Amniotic epithelial cell (primary cell): ENCODE measurements at places on chromosomes 13 and 19.

GRCh38 chr19:34985249-34986022 is 14.7 kb upstream of the GRAMD1A start:
- DNase-seq: no peak

DNA sequence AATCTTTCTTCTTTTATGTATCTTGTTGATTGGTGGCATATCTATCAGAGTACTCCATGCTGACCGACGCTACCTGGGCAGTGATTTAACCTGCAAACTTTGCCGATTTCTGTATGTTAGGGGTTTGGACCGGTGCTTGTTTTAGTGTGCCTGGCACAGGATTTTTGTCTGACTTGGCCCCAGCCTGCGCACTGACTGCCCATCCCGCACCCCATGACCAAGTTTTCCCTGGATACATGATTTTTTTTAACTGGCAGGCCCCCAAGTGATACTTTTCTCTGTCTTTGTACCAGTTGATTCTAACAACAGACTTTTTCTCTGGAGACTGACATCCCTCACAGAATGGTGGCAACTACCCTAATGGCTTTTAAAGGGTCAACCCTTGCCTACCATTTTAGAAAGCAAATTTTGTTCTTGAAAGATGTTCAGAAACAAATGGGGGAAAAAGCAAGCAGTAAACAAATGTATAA is 69.0 kb upstream of the C1QTNF9B start:
- no peak for DNase-seq

GRCh38 chr13:75961911-75962310 is 325.8 kb downstream of the LMO7 start:
- DNase-seq: no peak

- DNase-seq: no peak
Measured at GRCh38 chr19:17522988-17523872, 11.8 kb downstream of the PGLS start.

GRCh38 chr19:4183967-4184717 is 1.7 kb downstream of the ANKRD24 start:
- DNase-seq: no peak

GRCh38 chr19:45660636-45661035 is 7.4 kb upstream of the GIPR start:
- DNase-seq: no peak

- DNase-seq: no peak
Measured at GRCh38 chr19:30406220-30407067, 34.3 kb downstream of the ZNF536 start.

DNA sequence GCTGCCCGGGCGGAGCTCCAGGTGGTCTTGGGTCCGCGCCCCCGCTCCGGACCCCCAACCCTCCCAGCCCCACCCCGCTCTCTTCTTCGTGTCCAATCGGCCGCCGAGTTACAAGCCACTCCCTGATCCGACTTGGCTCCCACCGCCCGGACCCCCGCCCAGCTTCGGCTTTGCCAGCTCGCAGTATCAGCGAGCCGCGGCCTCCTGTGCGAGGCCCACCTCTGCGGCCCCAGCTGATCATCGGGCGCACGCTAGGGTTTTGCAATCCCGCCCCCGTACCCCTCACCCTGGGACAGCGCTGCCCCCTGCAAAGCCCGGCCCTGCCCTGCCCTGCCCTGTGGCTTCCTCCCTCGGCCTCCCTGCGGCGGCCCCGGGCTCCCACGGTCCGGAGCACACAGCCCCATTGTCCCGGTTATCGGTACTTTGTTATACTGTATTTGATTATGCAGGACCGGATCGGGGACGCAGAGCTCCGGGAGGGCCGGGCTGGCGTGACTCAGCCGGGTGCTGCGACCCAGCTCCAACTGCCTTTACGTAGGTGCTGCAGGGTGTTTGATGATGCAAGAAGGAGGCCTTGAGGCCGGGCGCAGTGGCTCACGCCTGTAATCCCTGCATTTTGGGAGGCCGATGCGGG is 598 bp upstream of the LPAR2 start:
- peak; percentile 76 for DNase-seq

GRCh38 chr13:30685987-30686386 is 49.4 kb upstream of the ALOX5AP start:
- DNase-seq: no peak

- DNase-seq: no peak
Measured at GRCh38 chr19:40811478-40812341, 12.7 kb downstream of the EGLN2 start.

- DNase-seq: no peak
Measured at GRCh38 chr19:11611730-11612129, 14.4 kb downstream of the ZNF627 start.

GRCh38 chr13:29676535-29676934 is 81.0 kb upstream of the SLC7A1 start:
- DNase-seq: peak; percentile 24

DNA sequence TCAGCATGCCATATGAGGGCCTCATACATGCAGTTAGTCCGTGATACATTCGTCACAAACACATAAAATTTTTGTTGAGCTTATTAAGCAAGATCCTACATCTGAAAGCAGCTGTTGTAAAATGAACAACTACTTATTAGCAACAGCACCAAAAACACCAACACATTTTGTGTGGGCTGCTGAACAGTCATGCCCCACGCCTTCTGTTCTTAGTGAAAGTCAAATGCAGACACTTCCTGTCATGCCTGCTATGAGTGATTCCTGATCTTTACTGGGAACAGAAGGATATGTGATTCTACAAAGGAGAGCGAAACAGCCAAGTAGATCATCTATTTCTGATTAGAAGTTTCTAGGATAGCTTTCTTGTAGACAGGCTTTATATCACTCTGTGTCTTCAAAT is 4.2 kb upstream of the B3GLCT start:
- no peak for DNase-seq

- DNase-seq: no peak
Measured at GRCh38 chr19:34222386-34222785, 32.0 kb upstream of the GARRE1 start.

DNA sequence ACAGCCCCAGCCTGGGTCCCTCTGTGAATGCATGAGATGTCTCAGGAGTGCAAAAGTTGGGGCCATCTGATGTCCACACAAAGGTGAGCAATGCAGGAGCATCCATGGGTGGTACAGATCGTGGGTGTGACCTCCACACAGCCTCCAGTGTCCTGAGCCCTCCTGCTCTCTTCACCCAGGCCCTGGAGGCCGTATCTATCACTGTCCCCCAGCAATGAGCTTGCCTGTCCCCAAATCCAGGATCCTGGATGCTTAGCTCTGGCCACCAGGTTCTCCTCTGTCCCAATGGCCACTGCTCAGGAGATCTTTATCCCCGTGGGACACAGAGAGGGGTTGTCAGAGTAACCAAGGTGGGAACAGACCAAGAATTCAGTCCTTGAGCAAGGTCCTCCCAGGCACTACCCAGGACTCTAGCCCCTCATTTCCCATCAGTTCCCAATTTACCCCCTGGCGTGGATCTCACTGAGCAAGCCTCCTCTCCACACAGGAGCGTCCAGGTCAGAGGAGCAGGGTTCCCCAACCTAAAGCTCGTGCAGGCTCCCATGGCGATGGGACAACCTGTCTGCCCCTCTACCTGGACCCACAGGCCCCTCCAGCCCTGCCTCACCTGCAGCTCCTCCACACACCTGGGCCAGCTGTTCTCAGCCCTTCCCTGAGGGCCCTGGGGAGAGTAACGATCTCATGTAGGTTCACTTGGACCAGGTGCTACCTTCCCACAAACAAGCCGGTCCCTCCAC is 11.3 kb downstream of the CEACAM21 start:
- DNase-seq: no peak

DNA sequence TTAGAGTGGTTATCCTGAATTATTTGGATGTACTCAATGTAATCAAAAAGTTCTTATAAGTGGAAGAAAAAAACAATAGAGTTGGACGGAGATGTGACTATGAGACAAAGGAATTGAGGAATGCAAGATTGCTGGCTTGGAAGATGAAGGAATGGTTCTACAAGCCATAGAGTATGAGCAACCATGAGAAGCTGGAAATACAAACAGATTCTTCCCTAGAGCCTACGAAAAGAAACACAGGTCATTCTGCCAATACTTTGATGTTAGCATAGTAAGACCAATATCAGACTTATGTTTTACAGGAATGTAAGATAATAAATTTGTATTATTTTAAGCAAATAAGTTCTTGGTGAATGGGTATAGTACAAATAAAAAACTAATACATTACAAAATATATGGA is 249.2 kb downstream of the DIAPH3 start:
- DNase-seq: peak; percentile 15

DNA sequence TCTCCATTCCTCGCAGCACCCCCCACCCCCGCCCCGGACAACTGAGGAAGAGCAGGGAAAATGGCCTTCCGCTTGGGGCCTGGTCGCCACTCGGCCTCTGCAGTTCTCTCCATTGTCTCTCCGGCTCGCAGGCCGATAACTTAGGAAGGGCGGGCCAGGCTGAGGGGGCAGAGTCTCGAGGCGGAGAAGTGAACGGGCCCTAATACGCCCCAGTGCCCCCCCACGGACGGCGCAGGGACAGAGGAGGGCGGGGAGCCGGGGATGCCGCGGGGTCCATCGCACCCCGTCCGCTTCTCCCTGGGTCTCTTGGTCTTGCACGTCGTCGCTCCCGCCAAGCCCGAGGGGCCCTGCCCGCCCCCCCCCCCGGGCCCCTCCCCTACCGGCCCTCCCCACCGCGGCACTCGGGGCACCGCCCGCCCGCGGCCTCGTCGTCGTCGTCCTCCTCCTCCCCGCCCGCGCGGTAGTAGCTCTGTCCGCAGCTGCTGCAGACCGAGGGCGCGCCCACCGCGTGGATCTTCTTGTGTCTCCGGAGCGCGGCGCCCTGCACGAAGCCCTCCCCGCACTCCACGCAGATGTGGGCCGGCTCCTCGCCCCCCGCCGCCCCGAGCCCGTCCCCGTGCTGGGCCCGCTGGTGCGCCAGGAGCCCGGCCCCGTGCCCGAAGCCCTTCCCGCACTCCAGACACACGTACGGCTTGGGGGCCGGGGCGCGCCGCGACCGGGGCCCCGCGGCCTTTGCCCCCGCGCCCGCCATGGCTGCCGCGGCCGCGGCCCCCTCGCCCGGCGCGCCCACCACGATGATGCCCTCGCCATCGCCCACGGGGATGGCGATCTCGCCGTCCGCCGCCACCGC is 33.2 kb downstream of the ZNF787 start:
- no peak for DNase-seq

- DNase-seq: no peak
Measured at GRCh38 chr13:109697936-109698335, 88.4 kb downstream of the IRS2 start.

DNA sequence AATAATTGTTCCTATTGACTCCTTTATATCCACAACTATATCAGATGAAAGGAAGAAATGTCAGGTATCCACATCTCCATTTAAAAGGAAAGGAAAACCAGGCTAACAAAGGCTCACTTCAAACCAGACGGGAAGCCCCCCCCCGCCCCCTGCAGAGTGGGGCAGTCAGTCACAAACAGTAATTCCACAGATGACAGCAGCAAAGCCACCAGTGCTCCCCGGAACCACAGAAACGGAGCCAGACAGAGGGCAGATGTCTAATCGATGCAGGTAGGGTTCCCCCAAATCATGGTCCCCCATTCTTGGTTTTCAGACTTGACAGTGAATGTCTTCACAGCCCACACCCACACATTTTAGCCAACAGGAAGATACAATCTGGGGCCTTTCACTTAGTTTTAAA is 100.8 kb downstream of the STK24 start:
- DNase-seq: no peak

DNA sequence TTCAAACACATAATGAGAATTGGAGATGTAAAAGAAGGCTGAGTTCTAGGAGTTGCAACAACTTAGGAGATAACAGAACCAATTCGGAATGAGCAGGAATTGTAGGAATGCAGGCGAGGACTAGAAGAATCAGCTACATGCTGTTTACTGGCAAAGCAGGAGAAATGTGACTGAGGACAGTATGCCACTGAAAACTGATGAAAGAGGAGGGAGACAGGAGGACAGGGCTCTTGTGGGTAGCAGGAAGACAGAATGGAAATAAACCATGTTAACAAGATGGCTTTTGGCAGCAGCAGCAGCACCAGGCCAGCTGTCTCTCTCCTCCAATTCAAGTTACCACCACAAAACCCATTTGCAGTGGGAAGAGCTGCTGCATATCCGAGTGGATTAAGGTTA is 91.0 kb upstream of the SLC15A1 start:
- no peak for DNase-seq

GRCh38 chr13:99830931-99831330 is 140.6 kb downstream of the ZIC5 start:
- DNase-seq: no peak

GRCh38 chr13:98676239-98676638 is 76.2 kb downstream of the SLC15A1 start:
- peak; percentile 12 for DNase-seq

GRCh38 chr19:31863122-31863521 is 482.3 kb upstream of the ZNF507 start:
- DNase-seq: peak; percentile 0

DNA sequence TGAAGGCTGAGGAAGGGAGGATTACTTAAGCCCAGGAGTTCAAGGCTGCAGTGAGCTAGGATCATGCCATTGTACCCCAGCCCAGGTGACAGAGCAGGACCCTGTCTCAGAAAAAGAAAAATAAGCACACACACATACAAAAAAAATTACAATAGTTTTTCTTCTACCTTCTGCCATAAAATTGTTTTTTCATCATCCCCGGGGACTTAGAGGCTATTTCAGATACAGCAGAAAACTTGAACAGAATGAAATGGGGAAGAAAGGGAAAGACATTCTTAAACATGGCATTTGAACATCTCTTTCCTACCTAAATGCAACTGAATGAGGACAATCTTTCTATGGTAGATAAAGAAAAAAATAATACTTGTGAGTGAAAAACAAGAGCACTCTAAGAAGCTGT is 109.1 kb downstream of the KCTD12 start:
- no peak for DNase-seq

- DNase-seq: no peak
Measured at GRCh38 chr13:114021464-114022308, 47.8 kb upstream of the C13orf46 start.

DNA sequence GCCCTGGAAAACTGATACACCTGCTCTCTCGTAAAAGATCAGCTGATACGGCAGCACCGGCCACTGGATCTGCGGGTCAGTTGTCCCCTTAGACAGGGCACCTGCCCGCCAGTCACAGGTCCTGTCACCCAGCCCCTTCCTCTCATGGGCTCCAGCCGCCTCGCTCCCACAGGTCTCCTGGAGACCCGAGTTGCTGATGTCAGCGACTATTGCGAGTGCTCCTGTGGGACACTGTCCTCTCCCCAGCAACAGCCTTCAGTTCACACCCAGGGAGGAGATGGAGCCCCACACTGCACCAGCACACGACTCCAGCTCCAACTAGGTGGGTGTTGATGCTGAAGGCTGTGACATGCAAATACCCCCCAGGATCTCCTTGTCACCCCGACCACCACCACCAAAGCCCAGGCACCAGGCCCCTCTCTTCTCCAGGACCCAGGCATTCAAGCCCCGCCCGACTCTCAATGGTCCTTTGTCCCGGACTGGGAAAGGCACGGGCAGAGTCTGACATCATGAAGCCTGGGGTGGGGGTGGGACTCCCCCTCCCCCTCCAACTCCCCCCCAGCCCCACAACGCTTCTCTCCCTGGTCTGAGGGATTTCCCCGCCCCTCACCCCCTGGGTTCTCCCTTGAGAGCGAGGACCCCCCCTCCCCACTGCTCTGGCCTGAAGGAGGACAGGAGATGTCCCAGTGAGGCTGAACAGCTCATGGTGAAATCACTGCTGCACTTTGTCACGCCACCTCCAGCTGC is 1.4 kb upstream of the MAG start:
- no peak for DNase-seq
